Aorta (tissue), 5 donors: ENCODE measurements at places on chromosomes 4 and X. TPM values are rescaled to one million over a fixed set of nuclear protein-coding genes. Genes with fewer than 3 reads are reported as not detected.

DNA sequence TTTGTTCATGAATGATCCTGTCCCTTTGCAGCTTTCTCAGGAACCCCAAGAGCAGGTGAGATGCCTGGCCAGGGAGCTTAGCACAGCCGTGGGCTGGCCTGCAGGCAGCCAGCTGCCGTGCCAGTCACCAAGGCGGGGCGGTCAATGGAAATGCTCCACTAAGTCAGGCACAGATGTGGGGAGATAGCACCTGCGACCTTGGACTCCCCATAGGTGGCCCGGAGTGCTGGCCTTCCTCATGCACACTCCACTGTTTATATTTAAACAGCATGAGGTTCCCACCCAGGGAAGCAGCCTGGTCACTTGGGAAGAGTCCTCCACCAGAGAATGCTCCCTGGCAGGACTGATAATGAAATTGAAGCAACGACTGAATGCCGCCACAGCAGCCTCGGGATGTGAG is 14.2 kb upstream of the ADRA2C start:
- DNase-seq, result no peak

The ART3 gene
- 0.81 TPM for total RNA-seq

The TREX2 gene
- total RNA-seq, result 4.5 TPM

GRCh38 chr4:184102927-184103326 is 114.7 kb downstream of the ENPP6 start:
- DNase-seq, result no peak

- DNase-seq, result no peak
Measured at GRCh38 chr4:16837475-16837874, 61.0 kb downstream of the LDB2 start.

The XKRX gene
- 0.27 TPM for total RNA-seq

- no peak for DNase-seq
Measured at GRCh38 chrX:118468122-118468521, 27.5 kb upstream of the DOCK11 start.
